Activated T-helper 2 cell treated with anti-CD3 and anti-CD28 coated beads, Interferon-gamma antibody, Interleukin-2, Interleukin-4, amounts not matched to agents 10 μg/mL and 5 μg/mL and 100 μg/mL, durations not matched to agents 14 hours and 24 hours and 36 hours (primary cell): ENCODE measurements at places on chromosomes 11 and 22.

DNA sequence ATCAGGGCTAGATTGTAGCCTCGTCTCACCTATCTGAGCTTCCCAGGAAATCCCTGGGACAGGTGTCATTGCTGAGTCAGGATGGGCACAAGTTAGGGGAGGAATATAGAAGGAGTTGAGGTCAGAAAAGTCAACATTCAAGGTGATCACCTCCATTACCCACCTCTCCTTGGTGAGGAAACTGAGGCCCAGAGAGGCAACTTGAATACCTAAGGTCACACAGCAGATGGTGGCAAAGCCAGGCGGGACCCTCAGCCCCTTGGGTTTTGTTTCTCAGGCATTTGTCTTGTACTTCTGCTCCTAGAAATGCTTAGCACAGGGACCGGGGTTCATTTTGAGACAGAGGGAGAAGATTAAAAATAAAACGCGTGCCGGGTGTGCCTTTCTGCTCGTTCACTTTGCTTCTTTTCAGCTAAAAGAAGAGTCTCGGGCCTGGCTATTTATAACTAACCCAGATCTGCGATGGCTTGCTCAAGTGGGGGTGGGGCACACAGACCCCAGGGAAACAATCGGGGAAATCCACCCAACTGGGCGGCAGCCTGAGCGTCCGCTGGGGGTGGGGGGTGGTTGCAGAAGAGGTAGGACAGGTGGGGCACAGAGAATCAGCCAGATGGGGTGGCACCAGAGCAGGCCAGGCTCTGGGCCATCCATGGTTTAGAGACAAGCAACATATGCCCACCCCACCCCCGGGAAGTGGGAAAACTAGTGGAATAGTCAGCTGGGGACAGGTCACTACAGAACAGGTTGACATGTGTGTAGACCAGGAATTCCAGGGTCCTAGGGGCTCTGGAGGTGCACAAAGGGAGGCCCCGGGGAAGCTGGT lies 3.9 kb upstream of the GNAZ start:
- no peak for DNase-seq

GRCh38 chr11:2650343-2650867 lies 49.4 kb downstream of the KCNQ1OT1 start:
- DNase-seq: no peak

GRCh38 chr11:111723595-111723994 lies 42.6 kb downstream of the PPP2R1B start:
- no peak for DNase-seq

- no peak for DNase-seq
Measured at GRCh38 chr11:23574149-23574548, 713.9 kb upstream of the CCDC179 start.

GRCh38 chr11:88704485-88704884 lies 361.3 kb downstream of the GRM5 start:
- no peak for DNase-seq

DNA sequence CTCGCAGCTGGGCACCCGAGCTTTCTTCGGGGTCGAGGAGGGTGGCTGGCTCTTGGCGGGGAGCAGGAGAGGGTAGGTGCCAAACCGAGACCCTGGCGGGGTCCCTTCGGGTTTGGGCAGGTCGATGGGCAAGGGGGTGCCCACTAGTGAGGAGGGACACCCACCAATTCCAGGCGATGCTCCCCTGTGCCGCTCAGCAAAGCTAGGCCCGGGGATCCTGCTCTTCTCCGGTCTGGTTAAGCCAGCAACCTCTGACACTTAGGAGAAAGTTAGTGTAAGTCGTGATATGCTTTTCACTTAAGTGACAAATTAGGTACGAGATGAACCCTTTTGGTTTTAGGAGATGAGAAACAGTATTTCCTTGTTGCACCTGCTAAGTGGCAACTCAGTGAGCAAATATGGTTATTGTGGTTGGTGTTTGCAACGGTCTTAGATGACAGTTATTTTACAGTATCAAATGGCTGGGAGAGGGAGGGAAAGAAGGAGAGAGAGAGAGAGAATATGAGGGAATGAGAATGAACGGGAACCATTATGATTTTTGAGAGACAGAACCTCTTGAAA lies 565 bp downstream of the NUCB2 start:
- no peak for DNase-seq
